ENCODE measurements at places on chromosomes 3 and 15.

DNA sequence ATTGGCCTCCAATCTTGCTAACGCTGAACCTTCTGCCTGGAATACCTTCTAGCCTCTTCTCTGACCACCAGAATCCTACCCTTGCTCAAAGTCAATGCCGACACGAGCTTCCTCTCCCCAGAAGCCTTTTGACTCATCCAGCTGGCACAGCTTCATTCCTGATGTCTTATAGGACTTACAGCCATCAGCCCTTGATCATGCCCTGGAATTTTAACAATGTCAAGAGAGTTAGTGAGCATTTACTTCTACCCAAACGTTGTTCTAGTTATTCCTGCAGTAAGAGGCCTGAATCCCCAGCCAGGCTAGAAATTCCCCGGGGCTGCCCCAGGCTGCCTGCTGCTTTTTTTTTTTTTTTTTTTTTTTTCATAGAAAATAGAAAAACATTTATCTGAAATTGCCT lies 3.9 kb downstream of the CYP1A2 start:
- DNase-seq = no peak

DNA sequence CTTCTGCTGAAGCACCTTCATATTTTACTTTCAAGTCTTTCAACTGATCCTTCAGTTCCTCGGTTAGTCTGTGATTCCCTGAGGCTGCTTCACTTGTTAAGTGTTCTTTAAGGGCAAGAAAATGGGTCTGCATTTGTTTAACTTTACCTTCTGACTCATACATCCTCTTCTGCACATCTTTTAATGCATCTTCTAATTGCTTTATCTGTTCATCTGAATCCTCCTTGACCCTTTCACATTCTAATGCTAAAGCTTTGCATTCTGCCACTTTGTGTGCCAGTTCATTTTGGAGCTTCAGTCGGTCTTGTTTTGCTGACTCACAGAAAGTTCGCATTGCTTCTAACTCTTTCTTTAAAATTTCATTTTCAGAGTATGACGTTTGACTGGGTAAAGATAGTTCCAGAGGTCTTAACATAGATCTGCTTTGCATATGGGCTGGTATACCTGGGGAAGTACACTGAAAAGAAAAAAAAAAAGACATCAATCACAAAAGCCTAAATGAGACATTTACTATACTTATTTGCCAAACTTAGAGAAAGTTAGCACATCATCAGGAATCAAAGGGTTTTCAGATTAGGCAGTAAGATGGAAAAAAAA lies 94.3 kb downstream of the UACA start:
- DNase-seq = no peak

DNA sequence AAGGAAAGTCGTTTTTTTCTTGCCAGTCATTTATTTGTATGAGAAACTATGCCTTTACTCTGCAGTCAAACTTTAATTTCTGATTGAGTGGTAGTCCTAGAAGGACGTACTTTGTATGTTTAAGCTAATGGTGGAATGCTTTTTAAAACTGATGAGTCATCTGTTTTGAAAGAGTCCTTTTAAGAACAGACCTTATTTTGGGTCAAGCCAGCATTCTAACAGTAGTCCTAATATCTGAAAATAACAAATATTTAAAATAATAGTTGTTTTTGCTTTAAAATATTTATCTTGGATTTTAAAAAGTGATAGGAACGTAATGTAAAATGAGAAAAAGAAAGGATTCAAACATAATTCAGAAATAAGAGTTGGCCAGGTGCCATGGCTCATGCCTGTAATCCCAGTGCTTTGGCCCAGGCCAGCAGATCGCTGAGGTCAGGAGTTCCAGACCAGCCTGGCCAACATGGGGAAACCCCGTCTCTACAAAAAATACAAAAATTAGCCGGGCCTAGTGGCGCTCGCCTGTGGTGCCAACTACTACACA lies 1.3 kb upstream of the LRRC58 start:
- DNase-seq = no peak

GRCh38 chr3:13518516-13518953 lies 30.4 kb upstream of the FBLN2 start:
- no peak for DNase-seq

DNA sequence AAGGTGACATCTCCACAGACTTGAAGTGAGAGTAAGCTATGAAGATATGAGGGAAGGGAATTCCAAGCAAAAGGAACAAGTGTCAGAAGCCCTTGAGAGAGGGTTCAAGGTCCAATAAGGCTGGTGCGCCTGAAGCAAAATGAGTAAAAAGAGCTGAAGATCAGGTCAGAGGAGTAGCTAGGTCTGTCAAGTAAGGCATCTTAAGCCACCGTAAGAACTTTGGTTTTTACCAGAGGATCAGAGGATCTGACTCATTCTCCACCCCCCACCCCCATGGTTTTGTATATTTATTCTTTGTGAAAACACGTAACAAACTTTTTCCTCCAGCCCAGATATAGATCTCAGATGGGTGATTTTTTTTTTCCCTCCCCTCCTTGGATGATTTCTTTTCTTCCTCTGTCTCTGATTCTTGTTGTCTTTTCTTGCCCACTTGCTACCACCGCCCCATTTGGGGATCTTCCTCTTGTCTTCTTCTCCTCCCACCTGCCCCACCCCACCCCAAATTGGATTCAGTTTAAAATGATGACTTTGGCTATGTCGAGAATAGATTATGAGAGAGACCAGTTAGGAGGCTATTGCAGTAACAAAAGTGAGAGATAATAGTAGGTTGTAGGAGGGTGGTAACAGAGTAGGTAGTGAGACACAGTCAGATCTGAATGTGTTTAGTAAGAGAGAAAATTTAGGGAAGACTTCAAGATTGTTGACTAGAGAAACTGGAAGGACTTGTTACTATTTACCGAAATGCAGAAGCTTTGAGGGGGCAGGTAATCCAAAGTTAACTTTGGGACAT lies 6.1 kb downstream of the TRMT10C start:
- DNase-seq = no peak

DNA sequence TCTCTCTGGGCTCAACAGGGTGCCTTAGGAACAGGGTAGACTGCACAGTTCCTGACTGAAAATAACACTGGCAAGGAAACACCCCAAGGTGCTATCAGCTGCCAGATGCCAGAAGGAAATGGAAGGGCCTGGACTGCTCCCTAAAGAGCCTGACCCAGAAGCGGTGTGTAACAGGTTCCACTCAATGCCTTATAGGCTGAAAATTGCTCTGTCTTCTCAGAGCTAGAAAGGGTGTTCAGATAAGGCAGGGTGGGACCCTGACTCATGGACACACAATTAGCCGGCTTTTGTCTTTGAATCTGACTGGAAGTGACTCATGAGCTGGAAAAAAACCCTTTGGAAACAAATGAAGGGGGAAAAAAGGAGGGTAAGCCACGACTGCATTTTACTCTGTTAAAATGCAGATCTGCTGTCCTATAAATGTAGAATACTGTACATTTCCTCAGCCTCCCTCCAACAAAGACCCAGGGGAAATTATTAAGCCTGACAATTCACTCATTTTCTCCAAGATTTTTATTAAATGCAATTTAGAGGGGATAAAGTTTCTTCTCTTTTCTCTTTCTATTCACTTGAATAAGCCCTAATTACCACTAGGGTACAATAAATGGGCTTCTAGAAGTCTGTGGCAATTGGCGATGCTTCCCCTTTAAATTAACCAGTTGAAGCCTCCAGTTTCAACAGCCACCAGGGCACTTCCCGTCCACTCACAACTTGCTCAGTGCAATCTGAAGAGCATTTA lies 160.2 kb upstream of the TBL1XR1 start:
- DNase-seq = no peak

DNA sequence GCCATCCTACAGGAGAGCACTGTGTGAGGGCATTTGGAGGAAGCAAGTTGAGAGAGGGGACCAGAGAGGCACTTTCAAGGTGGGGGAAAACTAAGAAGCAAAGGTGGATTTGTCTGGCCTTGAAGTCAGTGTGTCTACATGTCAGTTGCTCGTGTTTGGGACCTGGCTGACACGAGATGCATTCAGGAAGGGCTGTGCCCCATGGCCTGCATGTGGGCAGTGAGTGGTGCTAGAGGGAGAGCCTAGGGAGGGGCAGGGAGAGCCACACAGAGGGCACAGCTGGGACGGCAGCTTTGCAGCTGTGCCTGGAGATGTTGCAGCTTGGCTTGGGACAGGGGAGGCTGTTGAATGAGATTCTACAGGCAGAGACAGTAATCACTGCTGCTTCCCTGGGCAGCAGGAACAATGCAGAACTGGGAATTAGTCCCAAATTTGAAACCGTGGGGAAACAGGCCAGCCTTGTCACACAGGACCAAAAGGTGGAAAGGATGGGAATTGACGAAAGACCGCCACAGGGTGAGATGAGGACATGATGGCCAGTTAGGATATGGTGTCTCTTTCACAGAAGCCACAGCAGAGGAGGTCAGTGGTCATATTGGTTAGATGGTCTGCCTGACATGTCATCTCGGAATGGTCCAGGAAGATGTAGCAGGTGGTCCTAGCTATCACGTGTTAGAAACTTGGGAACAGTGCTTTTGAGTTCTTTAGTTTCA lies 10.0 kb downstream of the SEC61A1 start:
- DNase-seq = no peak

DNA sequence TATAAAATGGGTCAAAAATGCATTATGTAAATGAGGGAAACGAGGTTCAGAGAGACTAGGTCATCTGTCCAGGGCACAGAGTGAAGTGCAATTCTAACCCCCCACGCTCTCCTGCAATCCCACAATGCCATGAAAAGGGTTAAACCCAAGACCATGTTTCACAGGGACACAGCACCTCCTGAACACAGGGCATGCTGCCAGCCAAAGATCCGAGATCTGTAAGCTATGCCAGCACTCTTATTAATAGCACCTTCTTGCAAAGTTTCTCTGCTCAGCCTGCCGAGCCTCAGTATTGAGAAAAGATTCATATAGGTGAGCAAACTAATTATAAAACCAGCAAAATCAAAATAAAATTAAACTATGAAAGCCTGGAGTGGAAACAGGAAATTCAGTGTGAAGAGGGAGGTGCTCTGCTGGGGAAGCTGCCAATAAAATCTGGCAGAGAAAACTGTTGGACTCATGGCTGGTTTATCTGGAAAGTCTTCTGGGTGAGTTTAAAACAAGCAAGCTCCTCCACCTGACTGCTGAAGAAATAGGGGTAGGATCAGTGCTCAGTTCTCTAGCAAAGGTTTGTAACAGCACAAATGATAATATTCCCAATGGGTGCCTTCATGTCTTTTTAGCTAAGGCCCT lies 50.3 kb downstream of the LRIG1 start:
- DNase-seq = no peak

- no peak for DNase-seq
These were observed 38.4 kb upstream of the TRAK1 start for GRCh38 chr3:42052484-42053351.
